Retinal pigment epithelial cell (primary cell): ENCODE measurements at places on chromosomes 16 and 17.

- DNase-seq = no peak
These were observed 296.2 kb upstream of the CDH5 start for GRCh38 chr16:66070140-66070917.

GRCh38 chr16:81574168-81574567, 129.6 kb downstream of the CMIP start:
- DNase-seq = no peak

DNA sequence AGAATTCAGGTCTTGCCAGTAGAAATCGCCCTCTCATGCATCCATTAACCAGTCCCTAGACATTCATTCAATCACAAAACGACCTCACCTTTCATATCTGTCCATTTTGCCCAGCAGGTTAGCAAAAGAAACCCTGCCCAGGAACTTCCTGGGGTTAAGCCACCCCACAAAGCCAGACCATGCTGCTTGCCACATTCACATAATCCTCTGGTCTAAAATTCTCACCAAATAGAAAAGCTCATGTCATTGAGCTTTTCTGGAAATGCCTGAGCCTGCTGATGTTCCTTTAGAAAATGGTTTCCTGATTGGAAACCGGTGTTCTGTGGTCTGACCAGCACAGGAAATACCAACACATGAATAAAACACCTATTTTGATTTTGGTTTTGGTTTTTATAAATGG, 21.6 kb upstream of the DYNLRB2 start:
- DNase-seq = no peak

GRCh38 chr17:39229274-39229913, 3.6 kb upstream of the STAC2 start:
- no peak for DNase-seq

DNA sequence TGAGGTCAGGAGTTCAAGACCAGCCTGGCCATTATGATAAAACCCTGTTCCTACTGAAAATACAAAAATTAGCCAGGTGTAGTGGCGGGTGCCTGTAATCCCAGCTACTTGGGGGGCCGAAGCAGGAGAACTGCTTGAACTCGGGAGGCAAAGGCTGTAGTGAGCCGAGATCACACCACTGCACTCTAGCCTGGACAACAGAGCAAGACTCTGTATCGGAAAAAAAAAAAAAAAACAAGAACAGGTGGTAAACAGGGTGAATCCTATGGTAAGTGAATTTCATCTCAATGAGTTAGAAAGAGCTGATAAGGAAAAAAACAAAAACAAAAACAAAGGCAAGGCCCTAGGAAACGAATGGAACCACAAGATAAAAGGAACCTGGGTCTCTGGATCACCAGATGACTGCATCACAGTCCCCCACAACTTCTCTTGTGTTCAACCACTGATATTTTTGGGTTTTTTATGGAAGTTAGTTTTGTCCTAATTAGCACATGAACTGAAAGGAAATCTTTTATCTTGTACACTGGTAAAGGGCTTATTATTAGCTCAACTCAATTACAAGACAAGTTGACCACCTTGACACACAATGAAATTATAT, 21.0 kb downstream of the GLG1 start:
- no peak for DNase-seq

GRCh38 chr17:1511290-1511689, 5.1 kb downstream of the INPP5K start:
- DNase-seq = no peak

- no peak for DNase-seq
These were observed 38.1 kb downstream of the PLD6 start for GRCh38 chr17:17167986-17168385.
